ENCODE measurements at places on chromosomes 6 and 20. TPM values are rescaled to one million over a fixed set of nuclear protein-coding genes. Genes with fewer than 3 reads are reported as not detected.

Gene BYSL
- total RNA-seq, result 21.4 TPM

Gene CLPSL2
- not detected for total RNA-seq

Gene REPS1
- 61.2 TPM for total RNA-seq

Gene SLC22A16
- not detected for total RNA-seq

Gene OLIG3
- total RNA-seq, result 0.12 TPM

Gene C20orf202
- 0.05 TPM for total RNA-seq

Gene PGC
- not detected for total RNA-seq

Gene PGBD1
- total RNA-seq, result 5.2 TPM

Gene CCN2
- total RNA-seq, result 112 TPM

Gene TRAPPC3L
- not detected for total RNA-seq

Gene MOG
- total RNA-seq, result not detected

Gene SLC17A3
- total RNA-seq, result not detected

Gene LST1
- not detected for total RNA-seq

Gene FUT9
- total RNA-seq, result 0.03 TPM

Gene HAO1
- total RNA-seq, result not detected

Gene THBS2
- not detected for total RNA-seq

Gene BHLHE23
- not detected for total RNA-seq

Gene PRSS16
- 4.1 TPM for total RNA-seq

Gene ZNF311
- 0.20 TPM for total RNA-seq

Gene CLDN20
- not detected for total RNA-seq

Gene TNNC2
- total RNA-seq, result not detected

Gene RAET1L
- total RNA-seq, result 0.20 TPM

Gene HLA-DQA1
- not detected for total RNA-seq

Gene ADTRP
- not detected for total RNA-seq

Gene SIRPB1
- 0.20 TPM for total RNA-seq

Gene ZNF831
- 0.40 TPM for total RNA-seq

Gene RNASET2
- total RNA-seq, result 37.7 TPM

Gene COL21A1
- not detected for total RNA-seq

Gene WFDC5
- total RNA-seq, result not detected

Gene CST2
- total RNA-seq, result not detected

Gene RAB44
- not detected for total RNA-seq

Gene PACRG
- total RNA-seq, result 0.15 TPM

Gene OR2B2
- not detected for total RNA-seq

Gene B3GAT2
- 0.02 TPM for total RNA-seq

Gene RIPOR2
- total RNA-seq, result 0.06 TPM
